PC-3 (cell line): ENCODE measurements at places on chromosomes 4 and X. TPM values are rescaled to one million over a fixed set of nuclear protein-coding genes. Genes with fewer than 3 reads are reported as not detected.

MFAP3L gene
- 0.40 and 0.47 TPM in 2 replicates for total RNA-seq

GRCh38 chr4:107253090-107253489, 217.0 kb upstream of the DKK2 start:
- no peaks in the 10 kb centered on the region for H3K36me3 ChIP-seq
- no peaks in the 10 kb centered on the region for H3K4me1 ChIP-seq
- no peak overlapping the region for H3K4me3 ChIP-seq
- no peak overlapping the region for H3K27ac ChIP-seq

- H3K27ac ChIP-seq, result no peak overlapping the region
- no peak for DNase-seq
- peaks cover 12% of the 10 kb centered on the region; the same call in 1 of the 2 replicates for H3K36me3 ChIP-seq
- H3K27me3 ChIP-seq, result no peaks in the 10 kb centered on the region
Observed at GRCh38 chrX:13774696-13775095, 40.1 kb downstream of the OFD1 start.

DNA sequence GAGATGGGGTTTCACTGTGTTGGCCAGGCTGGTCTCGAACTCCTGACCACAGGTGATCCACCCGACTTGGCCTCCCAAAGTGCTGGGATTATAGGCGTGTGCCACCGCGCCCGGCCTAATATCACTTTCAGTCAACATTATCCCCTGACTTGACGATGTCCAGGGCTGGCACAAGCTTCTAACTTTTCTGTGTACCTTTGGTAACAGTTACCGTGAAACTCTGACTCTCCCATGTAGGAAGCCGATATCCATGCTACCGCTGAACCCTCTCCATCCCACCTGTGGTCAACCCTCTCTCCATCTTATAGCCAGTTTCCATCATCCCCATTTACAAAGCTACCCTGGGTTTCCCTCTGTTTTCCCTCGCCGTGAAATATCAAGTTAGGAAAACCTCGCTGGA, 77.5 kb downstream of the CRLF2 start:
- H3K27me3 ChIP-seq, result peaks cover 21% of the 10 kb centered on the region; the same call in 1 of the 2 replicates
- H3K36me3 ChIP-seq, result no peaks in the 10 kb centered on the region
- H3K4me1 ChIP-seq, result no peaks in the 10 kb centered on the region
- no peak overlapping the region for H3K27ac ChIP-seq
- DNase-seq, result no peak
- no peak overlapping the region for H3K4me3 ChIP-seq

GRCh38 chr4:79747252-79747651, 325.8 kb downstream of the ANTXR2 start:
- no peak overlapping the region for H3K27ac ChIP-seq
- H3K4me3 ChIP-seq, result no peak overlapping the region
- H3K36me3 ChIP-seq, result no peaks in the 10 kb centered on the region
- no peak for DNase-seq
- no peaks in the 10 kb centered on the region for H3K27me3 ChIP-seq

- DNase-seq, result no peak
- no peaks in the 10 kb centered on the region for H3K27me3 ChIP-seq
- no peak overlapping the region for H3K27ac ChIP-seq
- no peak overlapping the region for H3K4me3 ChIP-seq
Observed at GRCh38 chrX:72727846-72728245, 13.7 kb upstream of the PHKA1 start.

GRCh38 chrX:103878466-103879122, 46.5 kb upstream of the RAB9B start:
- DNase-seq, result peak; percentile 95
- peaks cover 27% of the 10 kb centered on the region for H3K4me1 ChIP-seq
- 0 out of 2 replicates have a peak overlapping the region, but pooled peaks have one; percentile 22 for H3K4me3 ChIP-seq
- H3K27ac ChIP-seq, result peak overlapping the region; percentile 49; the same call in 1 of the 2 replicates
